ENCODE measurements at places on chromosomes 4 and X. TPM values are rescaled to one million over a fixed set of nuclear protein-coding genes. Genes with fewer than 3 reads are reported as not detected.

The ZNF141 gene
- total RNA-seq = 2.8 TPM

The GLOD5 gene
- total RNA-seq = not detected

The AWAT2 gene
- total RNA-seq = not detected

The STK26 gene
- total RNA-seq = 11.3 TPM

The XIAP gene
- total RNA-seq = 25.8 TPM

The CABS1 gene
- total RNA-seq = not detected

The TMEM154 gene
- 0.13 TPM for total RNA-seq

The MUC7 gene
- not detected for total RNA-seq

The BTK gene
- total RNA-seq = 0.12 TPM

The ANOS1 gene
- not detected for total RNA-seq

The PCYT1B gene
- not detected for total RNA-seq

The CDS1 gene
- 0.48 TPM for total RNA-seq
